ENCODE measurements at places on chromosomes 7 and 10.

DNA sequence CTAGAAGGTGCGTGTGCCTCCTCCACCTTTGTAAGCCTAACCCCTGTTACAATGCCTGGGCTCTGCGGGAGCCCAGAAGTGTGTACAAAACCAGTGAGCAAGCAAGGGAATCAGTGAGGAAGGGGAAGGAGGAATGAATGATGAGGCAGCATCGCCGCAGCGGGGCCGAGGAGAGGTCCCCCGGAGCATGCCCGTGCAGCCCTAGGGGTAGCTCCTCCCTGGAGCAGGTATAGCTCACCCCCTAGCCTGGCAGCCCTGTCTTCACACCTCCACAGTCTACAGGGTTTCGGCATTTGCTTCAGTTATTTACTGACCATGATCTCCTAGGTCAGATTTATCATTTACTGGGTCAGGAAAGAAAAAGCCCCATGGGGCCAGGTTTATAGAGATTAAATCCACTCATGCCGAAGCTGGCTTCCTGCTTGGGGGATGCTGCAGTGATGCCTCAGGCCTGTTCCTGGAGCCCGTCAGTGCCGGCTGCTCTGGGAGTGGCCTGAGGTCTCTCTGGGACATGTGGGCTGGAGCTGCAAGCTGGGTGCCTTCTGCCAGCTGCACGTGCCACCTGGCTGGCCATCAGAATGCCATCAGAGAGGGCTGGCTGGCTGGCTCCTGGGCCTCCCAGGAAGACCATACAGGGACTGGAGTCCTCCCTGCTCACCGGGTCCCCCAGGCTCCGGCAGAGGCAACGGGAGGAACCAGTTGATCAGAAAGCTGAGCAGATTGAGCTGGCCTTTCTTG, 138.9 kb downstream of the GRK5 start:
- DNase-seq = no peak

GRCh38 chr7:39133088-39133487, 155.4 kb downstream of the POU6F2 start:
- DNase-seq = no peak

GRCh38 chr10:127928021-127928806, 21.3 kb downstream of the PTPRE start:
- no peak for DNase-seq

GRCh38 chr10:86083664-86084175, 282.9 kb downstream of the GRID1 start:
- no peak for DNase-seq

- DNase-seq = no peak
Observed at GRCh38 chr10:97575127-97575668, 2.6 kb downstream of the ANKRD2 start.
